ENCODE measurements at places on chromosomes 1 and 21.

GRCh38 chr1:235330918-235331285 is 2.5 kb downstream of the GGPS1 start:
- DNase-seq: no peak

- DNase-seq: no peak
These were observed 56.8 kb upstream of the RBM15 start for GRCh38 chr1:110282395-110282794.

GRCh38 chr1:36458910-36459309 is 5.3 kb downstream of the MRPS15 start:
- no peak for DNase-seq

DNA sequence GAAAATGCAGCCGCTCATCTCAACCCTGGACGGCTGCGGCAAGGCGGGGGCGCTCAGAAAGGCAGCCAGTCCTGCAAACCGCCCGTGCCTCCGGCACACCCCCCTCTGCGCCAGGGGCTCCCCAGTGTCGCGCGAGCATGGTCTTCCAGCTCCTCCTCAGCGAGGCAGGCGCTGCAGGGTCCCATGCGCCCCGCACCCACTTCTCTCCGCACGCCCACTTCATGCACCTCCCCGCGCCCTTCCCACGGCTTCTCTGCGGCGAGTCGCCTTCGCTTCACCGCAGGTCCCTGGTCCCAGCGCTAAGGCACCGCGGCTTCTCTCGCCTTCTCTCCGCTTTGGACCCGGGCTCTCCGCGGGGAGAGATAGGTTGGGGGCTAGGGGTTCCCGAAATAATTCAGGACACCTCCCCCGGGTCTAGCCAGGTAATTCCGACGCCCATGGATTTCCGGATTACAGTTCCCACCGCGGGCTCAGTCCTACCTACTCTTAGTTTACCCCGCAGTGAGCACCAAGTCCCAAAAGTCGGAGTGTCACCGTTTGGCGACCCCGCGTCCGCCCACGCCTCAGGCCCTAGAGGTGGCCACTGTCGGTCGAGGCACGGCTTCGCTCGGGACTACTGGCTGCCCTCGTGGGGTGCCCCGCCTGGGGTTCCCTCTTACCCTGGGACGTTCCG is 67.5 kb downstream of the SYT2 start:
- DNase-seq: no peak

- no peak for DNase-seq
These were observed 277.1 kb downstream of the AJAP1 start for GRCh38 chr1:4931486-4931885.

- DNase-seq: no peak
These were observed 65.5 kb downstream of the CASZ1 start for GRCh38 chr1:10730985-10731384.

- no peak for DNase-seq
These were observed 11.1 kb downstream of the BATF3 start for GRCh38 chr1:212688341-212689047.

DNA sequence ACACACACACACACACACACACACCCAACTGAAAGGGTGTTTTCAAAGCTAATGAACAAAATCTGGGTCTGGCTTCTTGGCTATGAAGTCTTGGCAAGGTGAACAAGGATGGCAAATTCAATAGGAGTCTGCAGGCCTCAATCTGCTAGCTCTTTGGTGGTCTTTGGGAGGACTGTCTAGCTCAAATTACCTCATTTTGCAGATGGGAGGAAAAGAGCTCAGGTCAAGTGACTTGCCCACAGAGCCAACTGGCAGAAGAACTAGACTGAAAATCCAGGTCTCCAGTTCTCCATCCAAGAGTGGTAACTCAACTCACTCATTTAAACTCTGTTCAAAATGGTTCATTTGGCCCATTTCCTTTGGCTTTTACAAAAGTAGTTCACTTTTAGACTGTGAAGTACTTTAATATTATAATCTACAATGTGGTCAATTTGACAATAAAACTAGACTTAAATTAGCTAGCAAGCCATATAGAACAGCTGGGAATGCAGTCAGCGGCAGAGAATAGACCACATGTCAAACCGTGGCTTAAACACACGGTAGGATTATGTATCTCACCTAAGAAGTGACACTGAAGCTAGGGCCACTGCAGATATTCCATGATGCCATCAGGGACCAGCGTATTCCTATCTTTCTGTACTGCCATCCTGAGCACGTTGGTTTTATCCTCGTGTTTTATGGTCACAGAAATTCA is 112.9 kb downstream of the APP start:
- DNase-seq: no peak

DNA sequence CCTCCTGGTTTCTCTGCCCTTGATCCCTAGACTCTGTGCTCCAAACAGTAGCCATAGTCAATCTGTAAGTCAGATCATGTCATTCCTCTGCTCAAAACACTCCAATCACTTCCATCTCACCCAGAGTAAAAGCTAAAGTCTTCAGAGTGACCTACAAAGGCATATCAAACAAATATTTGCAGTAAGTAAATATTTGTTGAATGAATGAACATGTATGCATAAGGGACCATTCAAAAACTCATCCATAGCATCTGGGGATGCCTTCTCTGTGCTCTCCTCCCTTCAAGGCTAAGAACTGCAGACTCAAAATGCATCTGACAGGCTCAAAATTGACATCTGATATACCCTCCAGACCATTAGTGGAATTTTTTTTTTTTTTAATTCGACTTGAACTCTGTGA is 18.1 kb upstream of the AK5 start:
- DNase-seq: no peak

GRCh38 chr1:23777979-23778814 is at the start of gene PITHD1:
TSS of gene PITHD1 (plus strand) at chr1:23778418. CDS start at chr1:23778516, 98 bp downstream.
- peak; percentile 79 for DNase-seq

- DNase-seq: no peak
These were observed at the start of gene KCND3 for GRCh38 chr1:111989531-111990025. TSS of gene KCND3 (minus strand) at chr1:111989668.

- no peak for DNase-seq
These were observed 355.2 kb downstream of the PBX1 start for GRCh38 chr1:164914208-164914607.

- DNase-seq: no peak
These were observed 41.9 kb downstream of the HIVEP3 start for GRCh38 chr1:41876576-41877445.

- DNase-seq: no peak
These were observed 42.4 kb downstream of the GLUL start for GRCh38 chr1:182348961-182349747.

GRCh38 chr1:236163463-236164153 is 21.3 kb downstream of the GPR137B start:
- no peak for DNase-seq

GRCh38 chr1:92876351-92876750 is 44.5 kb downstream of the RPL5 start:
- DNase-seq: no peak

DNA sequence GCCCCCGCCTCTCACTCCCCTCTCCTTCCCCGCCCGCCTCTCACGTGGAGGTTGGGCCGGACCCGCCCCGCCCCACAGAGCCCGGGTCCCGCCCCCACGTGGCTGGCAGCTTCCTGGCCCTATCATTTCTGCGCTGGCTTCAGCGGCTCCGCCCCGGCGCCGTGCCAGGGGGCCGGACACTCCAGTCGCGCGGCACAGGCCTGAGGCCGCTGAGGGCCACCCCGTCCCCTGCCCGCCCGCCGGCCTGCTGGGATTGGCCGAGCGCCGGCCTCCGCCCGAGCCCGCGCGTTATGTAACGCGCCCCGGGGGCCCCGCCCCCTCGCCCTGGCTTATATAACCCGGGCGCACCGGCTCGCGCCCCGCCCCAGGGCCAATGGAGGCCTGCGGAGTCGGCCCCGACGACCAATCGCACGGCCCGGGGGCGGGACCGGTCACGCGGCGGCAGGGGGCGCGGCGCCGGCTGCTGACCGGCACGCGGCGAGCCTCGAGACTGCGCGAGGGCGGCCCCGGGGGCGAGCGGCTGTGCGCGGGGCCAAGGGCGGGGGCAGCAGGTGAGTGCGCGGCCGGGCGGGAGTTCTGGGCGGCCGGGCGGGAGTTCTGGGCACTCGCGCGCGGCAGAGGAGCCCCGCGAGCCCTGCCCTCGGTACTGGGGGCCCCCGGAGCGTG is at the start of gene PER3:
PER3 (plus strand) TSS at position 466 of the 666 bp plus-strand sequence. CDS start 587 bp downstream, outside the sequence.
- peak; percentile 98 for DNase-seq

DNA sequence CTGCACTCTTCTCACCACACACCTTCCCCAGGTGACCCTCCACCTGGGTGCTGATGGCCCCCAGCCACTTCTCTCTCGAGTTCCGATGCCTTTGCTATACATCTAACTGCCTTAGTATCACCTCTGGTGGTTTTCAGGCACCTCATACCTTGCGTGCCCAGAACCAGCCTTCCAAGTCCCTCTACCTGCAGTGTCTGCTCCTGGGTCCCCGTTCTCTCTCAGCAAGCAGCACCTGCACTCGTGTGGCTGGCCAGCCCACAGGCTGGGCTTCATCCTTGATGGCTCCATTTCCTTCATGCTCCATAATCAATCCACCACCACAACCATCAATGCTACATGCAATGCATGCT is 49.2 kb upstream of the EDN2 start:
- no peak for DNase-seq

- no peak for DNase-seq
These were observed 102.7 kb upstream of the GRIK3 start for GRCh38 chr1:37137014-37137413.

DNA sequence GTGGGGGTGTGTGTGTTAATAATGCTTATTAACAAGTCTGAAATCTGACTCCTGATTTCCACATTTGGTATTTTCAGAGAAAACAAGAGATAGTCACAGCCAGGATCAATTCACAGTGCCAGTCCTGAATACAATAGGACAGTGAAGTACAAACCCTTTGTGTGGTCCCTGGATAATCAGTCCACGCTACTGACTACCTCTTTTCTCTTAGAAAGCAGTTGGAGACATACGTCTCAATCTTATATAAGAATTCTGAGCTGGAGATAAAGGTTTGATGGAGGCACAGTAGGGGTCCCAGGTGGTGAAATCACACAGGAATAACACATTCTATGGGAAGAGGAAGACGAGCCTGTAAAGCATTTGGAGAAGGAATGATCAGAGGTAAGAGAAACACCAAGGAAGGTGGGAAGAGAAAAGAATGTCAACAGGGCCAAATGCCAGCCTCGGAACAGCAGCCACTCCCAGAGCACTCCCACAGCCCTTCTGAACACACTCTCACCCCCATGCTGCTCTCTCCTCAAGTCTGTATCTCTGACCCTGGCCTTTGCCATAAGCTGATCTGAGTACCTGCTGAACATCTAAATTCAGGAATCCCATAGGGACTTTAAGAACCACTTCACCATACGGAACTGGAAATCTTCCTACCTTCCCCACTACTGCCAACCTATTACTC is 48.6 kb downstream of the TRAF5 start:
- DNase-seq: no peak

DNA sequence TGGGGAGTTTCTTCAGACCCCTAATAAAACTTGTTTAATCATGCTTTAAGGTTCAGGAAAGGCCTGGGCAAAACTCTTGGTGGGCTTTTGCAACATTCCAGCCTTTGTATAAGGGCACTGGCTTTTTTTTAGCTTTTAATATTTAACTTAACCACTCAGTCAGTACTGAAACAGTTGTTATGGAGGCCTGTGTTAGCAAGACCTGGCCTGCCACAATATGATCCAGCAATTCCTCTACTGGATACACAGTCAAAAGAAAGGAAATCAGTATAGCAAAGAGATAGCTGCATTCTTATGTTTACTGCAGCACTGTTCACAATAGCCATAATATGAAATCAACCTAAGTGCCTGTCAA is 75.1 kb upstream of the COG2 start:
- no peak for DNase-seq

DNA sequence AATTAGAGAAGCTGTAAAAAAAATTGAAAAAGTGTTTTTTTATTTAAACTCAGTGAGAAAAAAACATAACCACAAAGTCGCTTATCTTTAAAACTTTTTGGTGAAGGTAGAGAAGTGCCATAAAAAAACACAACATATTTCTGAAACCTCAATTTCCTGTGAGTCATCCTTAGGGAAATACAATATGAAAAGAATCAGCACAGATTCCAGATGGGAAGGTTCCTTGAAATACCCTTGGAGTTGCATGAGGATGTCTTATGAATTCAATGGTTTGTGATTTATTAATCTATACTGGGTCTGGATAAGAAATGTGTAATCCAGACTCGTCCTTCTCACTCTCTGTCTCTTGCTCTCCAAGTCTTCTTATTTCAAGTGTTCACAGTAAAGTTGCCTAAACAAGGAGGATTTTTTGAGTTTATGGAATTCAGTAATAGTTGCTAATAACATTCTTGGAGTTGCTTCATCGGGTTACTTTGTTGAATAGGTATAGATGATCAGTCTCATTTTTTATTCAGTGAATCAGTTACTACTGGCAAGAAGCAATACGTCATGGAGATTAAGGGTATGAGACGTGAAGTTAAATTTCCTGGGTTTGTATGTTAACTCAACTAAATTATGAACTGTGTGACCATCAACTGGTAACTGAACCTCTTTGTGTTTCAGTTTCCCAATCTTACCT is 191.4 kb downstream of the KCNK2 start:
- DNase-seq: no peak

- no peak for DNase-seq
These were observed 53.1 kb upstream of the GPR37L1 start for GRCh38 chr1:202069662-202070061.

GRCh38 chr1:24900486-24900849 is 29.6 kb downstream of the RUNX3 start:
- DNase-seq: no peak

- peak; percentile 26 for DNase-seq
These were observed 38.6 kb upstream of the COX20 start for GRCh38 chr1:244796719-244797406.

DNA sequence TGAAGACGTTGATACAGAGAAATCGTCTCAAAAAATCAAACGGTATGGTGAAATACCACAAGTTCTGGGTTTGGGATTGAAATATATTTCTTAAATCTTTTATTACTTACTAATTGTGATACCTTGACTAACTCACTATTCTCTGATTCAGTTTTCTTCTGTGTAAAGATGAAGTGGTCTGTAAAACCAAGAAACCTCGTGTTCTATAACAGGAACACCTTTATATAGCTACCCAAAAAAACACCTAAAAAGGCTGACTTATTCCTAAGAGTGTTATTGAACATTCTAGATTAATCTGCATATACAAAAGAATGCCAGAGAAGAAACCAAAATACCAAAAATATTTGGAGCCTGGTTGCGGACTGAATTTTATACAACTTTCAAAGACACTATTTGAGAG is 721 bp downstream of the LRRIQ3 start:
- no peak for DNase-seq

DNA sequence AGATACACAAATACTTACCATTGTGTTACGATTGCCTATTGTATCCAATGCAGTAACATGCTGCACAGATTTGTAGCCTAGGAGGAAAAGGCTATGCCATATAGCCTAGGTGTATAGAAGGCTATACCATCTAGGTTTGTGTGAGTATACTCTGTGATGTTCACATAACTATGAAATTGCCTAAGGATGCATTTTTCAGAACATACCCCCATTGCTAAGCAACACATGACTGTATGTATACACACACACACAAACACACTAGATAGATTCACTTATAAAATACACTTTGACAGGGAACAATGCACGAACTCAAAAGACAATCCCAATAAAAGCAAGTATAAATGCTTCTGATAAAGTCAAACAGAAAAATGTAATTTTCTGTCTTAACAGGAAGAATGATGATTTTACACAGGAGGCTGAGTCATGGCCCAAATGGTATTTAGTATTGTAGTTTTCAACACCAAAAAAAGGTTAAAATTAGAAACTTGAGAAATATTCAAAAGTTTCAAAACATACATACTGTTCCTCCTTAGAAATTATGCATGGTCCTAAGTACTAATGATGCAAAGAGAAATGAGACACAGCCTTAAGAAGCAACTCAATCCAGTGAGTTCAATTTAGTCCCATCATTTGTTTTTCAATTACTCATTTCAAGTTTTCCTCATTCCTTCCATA is 12.2 kb downstream of the FH start:
- DNase-seq: no peak

- no peak for DNase-seq
These were observed 13.0 kb downstream of the RCC1 start for GRCh38 chr1:28518745-28519341.
